ENCODE measurements at places on chromosomes 12 and 14.

DNA sequence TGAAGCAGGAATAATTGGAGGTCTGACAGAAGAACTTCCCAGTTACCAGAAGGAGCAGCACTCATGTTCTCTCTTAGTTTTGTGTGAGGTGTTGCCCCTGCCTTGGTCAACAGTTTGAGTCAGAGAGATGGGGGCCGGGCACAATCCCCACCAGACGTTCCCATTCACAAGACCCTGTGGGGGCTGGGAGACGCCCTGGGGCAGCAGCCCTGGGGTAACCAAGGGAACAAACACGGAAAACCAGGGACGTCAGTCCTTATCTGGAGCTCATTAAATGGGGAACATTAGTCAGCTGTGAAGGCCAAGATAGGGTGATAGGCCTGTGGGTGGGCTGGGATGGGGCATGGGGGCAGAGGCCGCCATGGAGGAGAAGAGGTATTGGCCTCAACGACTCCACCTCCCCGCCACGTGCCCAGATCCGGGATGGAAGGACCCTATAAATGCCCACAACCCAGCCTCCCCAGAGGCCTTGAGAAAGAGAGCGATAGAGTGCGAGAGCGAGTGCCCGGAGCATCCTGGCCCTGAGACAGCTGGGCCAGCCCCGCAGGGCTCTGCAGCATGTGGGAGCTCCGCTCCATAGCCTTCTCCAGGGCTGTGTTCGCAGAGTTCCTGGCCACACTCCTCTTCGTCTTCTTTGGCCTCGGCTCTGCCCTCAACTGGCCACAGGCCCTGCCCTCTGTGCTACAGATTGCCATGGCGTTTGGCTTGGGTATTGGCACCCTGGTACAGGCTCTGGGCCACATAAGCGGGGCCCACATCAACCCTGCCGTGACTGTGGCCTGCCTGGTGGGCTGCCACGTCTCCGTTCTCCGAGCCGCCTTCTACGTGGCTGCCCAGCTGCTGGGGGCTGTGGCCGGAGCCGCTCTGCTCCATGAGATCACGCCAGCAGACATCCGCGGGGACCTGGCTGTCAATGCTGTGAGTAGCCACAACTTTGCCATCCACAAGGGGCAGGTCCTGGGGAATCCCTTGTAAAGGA lies at the start of gene AQP2:
Gene AQP2 (plus strand): TSS at position 465 of the 979 bp plus-strand sequence. CDS start 94 bp downstream, at position 559.
- DNase-seq = no peak

GRCh38 chr14:76769636-76770292 lies 8.5 kb downstream of the VASH1 start:
- DNase-seq = no peak

GRCh38 chr14:88324930-88325329 lies 1.9 kb upstream of the KCNK10 start:
- no peak for DNase-seq

DNA sequence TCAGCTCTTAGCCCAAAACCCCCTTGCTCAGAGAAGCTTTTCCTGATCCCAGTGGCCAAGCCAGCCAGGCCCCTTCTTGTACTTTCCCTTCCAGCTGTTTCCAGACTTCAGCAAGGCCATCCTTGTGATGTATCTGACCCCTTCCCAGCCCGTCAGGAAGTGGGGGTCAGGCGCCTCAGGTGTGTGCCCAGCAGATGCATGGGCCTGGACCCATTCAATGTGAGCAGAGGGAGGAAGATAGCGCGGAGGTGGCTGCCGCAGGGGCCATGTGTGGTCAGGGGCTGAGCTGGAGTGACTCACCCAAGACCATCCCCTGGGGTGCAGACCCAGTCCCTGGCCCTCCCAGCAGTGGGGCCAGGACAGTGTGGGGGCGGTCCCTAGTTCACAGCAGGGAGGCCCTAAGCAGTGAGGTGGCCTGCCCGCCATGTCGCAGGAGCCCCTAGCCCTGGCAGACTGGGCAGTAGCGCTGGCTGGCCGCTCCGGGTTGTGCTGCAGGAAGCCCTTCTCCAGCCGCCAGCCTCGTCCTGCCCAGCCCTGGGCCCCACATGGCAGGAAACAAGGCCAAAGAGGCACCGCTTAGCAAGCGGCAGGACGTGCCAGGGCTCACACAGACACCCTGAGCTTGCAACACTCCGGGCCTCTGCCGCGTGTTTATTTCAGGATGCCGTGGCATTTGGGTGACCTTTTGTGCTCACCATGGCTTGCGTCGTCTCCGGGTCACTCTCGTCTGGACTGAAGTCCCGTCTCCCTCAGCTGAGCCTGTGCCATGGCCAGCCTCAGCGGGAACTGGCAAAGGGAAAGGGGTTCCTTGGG lies 12.0 kb downstream of the ADSS1 start:
- peak; percentile 87 for DNase-seq

DNA sequence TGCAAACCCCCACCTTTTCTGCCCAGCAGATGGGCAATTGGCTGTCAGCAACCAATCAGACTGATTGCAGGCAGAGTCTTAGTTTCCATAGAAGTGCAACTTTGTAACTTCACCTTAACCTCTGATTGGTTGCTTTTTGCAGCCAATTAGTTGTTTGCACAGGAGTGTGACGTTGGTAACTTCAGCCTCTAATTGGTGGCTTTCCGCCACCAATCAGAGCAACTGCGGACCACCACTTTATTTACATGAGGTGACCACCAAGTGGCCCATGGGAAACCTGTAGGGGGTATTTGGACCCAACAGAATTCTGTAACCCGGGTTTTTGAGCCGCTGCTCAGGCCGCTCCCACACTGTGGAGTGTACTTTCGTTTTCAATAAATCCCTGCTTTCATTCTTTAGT lies 32.3 kb downstream of the CDKN1B start:
- no peak for DNase-seq

DNA sequence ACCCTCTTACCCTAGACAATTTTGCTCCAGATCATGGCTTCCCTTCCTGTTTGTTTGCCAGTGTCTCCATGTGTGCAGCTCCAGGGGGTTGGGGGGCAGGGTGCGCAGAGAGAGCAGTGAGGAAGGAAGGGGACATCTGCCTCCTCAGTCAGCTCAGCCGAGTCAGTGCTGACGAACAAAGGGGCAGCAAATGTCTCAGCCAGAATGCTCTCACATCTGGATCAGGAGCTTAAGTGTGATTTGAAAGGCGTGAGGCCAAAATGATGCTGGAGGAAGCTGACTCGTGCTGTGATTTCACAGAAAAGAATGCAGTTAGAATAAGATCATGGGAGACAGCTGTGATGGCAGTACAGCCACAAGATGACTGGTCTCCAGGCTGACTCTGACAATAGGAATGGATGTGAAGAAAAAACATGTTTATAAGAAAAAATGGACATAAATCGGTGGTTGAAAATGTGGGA lies 27.1 kb upstream of the CDK17 start:
- peak; percentile 58 for DNase-seq

- no peak for DNase-seq
Measured at GRCh38 chr12:29026419-29026818, 122.7 kb upstream of the FAR2 start.

GRCh38 chr12:90672081-90672480 lies 282.9 kb downstream of the CCER1 start:
- no peak for DNase-seq

DNA sequence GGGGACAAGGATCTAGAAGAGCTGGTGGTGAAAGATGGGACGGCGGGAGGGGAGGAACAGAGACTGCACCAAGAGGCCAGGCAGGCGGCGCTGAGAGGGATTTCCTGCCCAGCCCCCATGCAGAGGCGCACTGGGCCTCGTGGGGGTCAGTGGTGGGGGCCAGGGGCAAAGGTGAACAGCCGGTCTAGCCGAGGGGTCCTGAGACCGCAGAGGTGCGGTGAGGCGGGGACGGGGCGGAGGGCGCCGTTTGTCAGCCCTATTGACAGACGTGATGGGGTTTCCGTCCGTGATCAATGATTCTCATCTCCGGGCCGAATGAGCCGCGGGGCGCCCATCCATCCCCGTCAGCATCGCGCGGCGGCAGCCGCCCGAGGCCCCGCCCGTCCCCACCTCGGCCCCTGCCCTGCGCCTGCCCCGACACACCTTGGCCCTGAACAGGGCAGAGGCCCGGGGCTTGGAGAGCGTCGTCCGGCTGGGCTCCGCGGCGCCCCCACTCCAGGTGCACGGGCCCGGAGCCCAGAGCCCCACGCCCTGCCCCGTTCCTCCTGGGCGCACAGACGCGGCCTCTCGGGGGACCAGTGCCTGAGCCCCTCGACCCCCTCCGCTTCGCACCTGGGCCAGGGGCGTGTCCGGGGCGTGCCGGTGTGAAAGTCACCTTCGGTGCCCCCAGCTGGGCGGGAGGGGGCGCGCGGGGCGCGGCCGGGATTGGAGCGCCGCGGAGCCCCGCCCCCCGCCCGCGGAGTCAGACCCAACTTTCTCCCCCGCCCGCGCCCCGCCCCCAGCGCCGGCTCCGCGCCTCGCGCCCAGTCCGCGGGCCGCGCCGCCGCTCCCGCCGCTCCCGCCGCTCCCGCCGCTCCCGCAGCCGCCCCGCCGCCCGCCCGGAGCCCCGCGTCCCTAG lies at the start of gene NXPH4:
Gene NXPH4 (plus strand): TSS at position 781 of the 898 bp plus-strand sequence. CDS start 176 bp downstream, outside the sequence.
- no peak for DNase-seq

DNA sequence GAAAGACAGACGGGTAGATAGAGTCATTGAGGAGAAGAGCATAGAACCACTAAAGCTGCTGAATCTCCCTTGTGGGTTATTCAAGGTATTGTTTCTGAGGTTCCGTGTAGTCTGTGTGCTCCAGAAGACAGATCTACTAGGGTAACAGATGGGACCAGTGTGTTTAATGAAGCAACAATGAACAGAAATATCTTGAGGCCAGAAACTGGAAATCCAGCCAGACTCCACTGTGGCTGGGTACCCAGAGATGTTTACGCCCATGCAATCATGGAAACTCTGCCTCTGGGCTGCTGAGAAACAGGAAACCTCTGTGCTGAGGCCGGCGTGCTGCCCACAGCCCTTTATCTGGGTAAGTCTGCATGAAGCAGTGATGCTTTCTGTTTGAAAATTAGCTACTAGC lies 8.3 kb downstream of the PROX2 start:
- peak; percentile 48 for DNase-seq

GRCh38 chr12:32568228-32568627 lies 110.9 kb upstream of the DNM1L start:
- DNase-seq = no peak

DNA sequence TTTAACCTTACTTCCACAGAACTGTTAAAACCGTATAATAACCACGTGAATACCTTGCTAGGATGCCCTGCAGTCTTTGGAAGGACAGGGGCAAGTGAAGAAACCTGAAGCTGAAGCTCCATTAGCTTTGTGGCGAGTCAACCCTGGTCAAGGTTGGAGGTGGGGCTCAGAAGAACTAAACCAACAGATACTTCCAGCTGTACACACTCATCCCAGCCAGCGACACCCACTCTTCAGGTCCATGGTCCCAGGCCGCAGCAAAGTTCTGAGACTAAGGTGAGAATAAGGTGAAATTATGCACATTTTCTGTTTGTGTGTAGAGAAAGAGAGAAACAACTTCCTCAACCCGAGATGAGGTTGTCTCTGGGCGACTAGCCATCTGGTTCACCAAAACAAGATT lies 77.6 kb downstream of the NTF3 start:
- no peak for DNase-seq

Measured in inflammatory macrophage treated with lipopolysaccharide for 4 hours (primary cell).